ENCODE measurements at places on chromosomes 5 and 9. TPM values are rescaled to one million over a fixed set of nuclear protein-coding genes. Genes with fewer than 3 reads are reported as not detected.

- no peak for DNase-seq
Measured at GRCh38 chr5:134459491-134459890, 47.8 kb upstream of the CDKN2AIPNL start.

DNA sequence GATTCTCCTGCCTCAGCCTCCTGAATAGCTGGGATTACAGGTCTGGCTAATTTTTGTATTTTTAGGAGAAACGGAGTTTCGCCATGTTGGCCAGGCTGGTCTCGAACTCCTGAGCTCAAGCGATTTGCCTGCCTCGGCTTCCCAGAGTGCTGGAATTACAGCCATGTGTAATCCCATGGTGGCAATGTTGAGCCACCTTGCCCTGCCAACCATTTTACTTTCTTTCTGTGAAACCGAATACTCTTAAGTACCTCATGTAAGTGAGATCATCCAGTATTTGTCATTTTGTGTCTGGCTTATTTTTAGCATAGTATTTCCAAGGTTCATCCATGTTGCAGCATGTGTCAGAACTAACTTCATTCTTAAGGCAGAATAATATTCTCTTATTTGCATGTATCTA is 8.2 kb downstream of the PRRC2B start:
- DNase-seq = no peak

DNA sequence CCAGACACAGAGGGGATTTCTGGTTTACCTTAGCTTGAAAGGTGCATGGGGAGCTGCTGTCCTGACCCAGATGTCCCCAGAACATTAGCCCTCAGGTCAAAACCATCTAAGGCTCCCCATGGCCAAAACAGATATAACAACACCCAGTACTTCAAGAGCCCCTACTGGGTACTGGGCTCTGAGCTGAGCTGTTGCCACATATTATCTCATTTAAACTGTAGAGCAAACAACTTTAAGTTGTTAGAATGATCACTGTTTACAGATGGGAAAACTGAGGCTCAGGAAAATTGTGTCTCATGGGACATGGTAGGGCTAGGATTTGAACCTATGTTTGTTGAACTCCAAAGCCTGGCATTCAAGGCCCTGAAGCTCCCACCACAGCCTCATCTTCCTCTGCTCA is 20.6 kb upstream of the SLC25A51 start:
- no peak for DNase-seq

DNA sequence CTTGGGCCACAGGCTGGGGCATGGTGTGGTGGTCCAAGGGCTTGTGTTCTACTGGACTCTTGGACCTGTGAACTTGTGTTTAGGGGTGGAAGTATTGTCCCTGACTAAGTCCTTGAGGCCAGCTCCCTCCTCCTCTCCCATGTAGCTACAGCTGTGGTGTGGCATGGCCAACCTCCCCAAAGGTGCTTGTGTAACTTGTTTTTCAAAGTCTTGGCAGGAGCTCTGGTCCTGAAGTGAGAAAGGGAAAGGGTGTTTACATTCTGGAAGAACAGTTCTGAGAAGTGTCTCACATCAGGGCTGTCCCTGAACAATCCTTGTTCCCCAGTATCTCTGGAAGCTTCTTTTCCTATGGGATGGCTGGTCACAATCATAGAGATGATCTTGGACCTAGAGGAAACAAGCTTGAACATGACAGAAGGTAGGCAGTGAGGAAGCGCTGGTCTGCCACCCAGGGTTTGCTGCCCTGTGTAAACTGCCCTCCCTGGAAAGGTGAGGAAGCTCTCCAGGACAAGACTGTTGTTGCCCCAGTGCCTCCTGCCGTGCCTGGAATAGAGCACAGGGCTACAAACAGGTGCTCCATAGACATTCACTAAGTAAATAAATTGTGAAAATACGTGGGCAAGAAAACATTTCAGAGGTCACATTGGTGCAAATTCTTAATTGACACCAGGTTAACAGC is 64.6 kb upstream of the KLF9 start:
- DNase-seq = no peak

GRCh38 chr5:177984584-177985206 is 11.3 kb downstream of the PROP1 start:
- no peak for DNase-seq

DNA sequence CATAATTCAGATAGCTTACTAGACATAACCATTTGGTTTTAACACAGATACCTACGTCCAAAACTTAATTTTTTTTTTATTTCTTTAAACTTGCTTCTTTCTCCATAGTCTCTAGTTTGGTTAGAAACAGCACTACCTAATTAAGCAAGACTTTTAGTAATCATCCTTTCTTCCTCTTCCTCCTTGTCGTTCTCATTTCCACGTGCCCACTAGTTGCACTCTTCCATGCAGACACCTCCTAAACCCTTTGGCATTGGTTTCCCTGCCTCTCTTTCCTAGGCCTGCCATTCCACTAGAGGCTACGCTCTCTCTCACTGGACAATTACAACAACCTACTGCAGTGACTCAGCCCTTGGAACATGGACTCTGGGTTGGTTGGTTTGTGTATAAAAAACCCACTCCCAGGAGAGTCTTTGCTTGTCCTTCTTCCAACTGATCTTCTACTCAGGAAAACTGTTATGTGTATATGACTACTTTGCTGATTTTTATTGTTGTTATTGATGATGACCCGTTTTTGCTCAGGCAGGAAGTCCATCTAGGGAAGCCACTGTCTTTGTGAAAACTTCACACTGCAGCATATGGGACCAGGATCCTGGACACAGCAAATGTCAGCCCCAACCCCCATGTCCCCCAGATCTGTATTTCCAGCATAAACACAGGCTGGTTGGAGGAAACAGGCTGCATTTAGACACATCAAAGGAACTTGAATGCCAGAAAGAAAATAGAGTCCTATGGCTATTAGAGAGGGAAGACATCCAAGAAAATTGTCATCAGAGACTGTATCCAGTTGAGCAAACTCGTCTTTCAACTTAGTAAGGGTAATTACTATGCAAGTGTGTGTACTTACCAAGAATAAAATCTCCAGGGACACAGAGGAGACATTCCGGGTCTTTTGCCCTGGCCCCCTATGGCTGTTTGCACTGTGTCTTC is 503.2 kb downstream of the GADD45G start:
- DNase-seq = peak; percentile 36

DNA sequence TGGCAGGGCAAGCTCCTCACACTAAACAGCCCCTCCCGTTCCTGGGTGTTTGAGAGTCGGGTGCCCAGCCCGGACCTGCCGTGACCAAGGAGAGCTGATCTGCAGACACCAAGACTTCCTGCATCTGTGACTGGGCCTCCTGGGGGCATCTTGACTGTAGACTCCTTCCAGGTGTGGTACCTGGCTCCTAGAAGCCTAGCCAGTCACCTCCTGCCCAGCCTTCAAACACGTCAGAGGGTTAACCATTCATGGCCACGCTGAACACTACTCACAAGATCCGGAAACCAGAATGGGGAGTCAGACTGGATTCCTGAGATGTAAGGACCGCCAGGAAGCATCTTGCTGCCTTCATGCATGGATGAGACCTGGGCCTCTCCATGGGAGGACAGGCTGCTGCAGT is 3.7 kb upstream of the LCN2 start:
- DNase-seq = no peak

- peak; percentile 27 for DNase-seq
Measured at GRCh38 chr5:157670662-157671591, at the start of gene C5orf52. C5orf52 (plus strand) TSS chr5:157671533; CDS start chr5:157671615, 82 bp downstream.

DNA sequence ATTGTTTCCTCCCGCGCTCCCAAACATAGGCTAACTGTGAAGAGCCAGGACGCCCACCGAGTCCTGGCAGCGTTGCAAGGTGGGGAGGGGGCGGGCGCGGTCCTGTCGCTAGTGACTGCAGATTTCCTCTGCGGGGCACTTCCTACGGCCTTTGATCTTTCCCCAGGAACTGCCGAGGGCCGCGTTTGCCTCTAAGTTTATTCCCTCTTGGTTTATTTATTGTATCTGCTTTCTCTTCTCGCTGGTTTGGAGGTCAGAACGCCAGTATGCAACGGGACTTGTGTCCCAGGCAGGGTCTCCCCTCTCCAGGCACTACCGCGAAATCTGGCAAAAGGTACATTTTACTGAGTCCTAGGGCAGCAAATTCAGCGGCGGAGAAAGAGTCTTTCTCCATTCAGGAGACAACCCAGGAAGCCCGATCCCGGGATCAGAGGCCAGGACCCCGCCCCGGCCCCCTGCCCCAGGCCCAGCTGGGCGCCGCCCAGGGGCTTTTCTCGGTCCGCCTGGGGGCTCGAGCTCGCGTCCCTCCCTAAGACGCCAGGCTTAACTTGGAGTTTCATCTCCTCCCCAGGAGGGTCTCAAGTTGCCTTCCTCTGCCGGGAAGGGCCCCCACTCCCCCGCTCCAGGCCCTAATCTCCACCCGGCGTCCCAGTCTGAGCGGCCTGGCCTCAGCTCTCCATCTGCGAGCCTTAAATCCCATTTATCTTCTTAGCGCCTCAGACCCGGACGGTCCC is 884 bp upstream of the EGFLAM start:
- DNase-seq = no peak

The GDA gene
- total RNA-seq = not detected

The NTRK2 gene
- total RNA-seq = not detected

The RNF20 gene
- total RNA-seq = 21.4 TPM

The ALDH7A1 gene
- total RNA-seq = 120 TPM

The SPINK6 gene
- total RNA-seq = not detected

The NRARP gene
- total RNA-seq = 6.3 TPM

The STARD4 gene
- 32.0 TPM for total RNA-seq

The PCDHGC3 gene
- 7.7 TPM for total RNA-seq

Data from G401 (cell line).